Putamen (tissue), 1 donor: ENCODE measurements at places on chromosomes 6 and 20.

DNA sequence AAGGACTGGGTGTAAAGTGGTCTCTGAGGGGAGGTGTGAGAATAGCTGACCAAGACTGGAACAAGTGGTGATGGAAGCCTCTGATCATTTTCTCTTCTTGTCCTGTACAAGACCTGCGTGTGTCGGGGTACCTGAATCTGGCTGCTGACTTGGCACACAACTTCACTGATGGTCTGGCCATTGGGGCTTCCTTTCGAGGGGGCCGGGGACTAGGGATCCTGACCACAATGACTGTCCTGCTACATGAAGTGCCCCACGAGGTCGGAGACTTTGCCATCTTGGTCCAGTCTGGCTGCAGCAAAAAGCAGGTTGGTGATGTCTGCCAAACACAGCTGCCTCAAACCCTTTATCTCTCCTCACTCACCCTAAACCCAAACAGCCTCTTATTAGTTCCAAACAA lies 1.7 kb upstream of the HSD17B8 start:
- DNase-seq: no peak

GRCh38 chr6:50707652-50708300 lies 5.5 kb upstream of the TFAP2D start:
- peak; percentile 11 for DNase-seq

DNA sequence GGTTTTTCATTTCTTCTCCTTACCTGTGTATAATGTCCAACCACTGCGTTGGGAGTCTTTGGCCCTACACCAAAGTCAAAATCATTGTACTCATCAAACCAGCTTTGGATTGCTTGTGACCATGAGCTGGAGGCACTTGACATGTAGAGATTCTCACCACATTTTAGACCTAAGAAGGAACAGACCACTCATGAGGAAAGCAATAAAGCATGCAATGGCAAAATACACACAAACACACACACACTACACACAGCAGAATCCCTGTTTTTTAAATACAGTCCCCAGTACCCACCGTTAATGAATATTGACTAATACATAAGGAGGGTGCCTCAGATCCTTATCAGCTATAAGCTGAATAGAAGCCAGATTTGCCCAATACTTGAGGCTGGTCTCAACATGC lies 10.5 kb downstream of the CRISP3 start:
- DNase-seq: no peak

GRCh38 chr20:34952671-34953070 lies 2.9 kb downstream of the GSS start:
- DNase-seq: no peak
